Natural killer cell treated with Interleukin-12 subunit alpha and Interleukin-12 subunit beta and Interleukin-15 and Interleukin-18, amount 100 ng/mL, for 72 hours (primary cell): ENCODE measurements at places on chromosomes 16 and 17.

GRCh38 chr16:3659251-3659650, 4.8 kb downstream of the DNASE1 start:
- no peak for DNase-seq

DNA sequence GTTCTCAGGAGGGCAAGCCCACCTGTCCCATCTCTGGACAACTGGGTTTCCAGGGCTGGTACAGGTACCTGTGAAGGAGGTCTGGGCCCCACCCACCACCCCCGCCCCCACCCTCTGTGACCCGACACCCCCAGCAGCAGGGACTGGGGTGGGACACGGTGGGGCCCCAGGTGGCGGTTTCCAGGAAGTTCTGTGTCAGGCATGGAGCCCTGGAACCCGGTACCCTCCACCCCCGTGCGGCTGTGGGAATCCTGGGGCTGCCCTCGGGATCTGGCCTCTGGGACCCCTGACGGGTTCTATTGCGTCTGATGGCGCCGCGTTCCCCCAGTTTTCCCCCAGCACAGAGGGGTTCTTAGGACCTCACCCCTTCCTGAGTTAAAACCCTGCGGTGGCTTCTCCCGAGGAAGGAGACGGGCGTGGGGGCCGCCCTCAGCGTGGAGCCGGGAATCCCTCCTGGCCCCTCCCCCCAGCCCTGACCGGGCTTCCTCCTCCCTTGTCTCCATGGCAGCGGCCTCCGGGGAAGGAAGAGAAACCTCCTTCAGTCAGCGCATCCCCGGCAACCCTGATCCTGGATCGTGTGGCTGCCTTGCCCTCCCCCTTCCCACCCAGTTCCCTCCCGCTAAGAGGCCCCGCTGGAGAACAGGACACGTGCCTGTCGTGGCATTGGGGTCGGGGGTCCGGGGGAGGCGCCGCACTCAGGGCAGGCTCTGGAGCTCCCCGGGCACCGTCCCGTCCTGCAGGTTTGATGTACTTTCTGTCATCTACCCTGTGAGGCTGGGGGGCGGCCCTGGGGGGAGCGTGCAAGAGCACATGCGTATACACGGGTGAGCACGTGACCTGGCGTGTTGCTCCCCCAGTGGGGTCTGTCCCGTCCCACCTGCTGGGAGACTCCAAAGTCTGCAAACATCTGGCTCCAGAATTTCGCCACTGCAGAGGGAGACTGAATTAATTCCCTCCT, 30.3 kb downstream of the CACNA1H start:
- no peak for DNase-seq

DNA sequence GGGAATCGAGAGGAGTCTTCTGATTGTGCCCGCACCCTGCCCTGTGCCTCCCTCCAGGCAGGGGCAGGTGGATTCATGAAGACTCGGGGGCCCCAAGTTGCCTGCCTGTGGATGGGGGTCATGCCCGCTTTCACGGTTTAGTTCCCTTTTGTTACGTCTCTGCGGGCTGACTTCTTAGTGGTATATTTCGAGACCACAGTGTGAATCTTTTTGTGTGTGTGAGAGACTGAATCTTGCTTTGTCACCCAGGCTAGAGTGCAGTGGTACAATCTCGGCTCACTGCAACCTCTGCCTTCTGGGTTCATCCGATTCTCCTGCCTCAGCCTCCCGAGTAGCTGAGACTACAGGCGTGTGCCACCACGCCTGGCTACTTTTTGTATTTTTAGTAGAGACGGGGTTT, 18.1 kb upstream of the RNF213 start:
- DNase-seq, result no peak

GRCh38 chr16:79757163-79757562, 156.6 kb upstream of the MAF start:
- DNase-seq, result no peak

DNA sequence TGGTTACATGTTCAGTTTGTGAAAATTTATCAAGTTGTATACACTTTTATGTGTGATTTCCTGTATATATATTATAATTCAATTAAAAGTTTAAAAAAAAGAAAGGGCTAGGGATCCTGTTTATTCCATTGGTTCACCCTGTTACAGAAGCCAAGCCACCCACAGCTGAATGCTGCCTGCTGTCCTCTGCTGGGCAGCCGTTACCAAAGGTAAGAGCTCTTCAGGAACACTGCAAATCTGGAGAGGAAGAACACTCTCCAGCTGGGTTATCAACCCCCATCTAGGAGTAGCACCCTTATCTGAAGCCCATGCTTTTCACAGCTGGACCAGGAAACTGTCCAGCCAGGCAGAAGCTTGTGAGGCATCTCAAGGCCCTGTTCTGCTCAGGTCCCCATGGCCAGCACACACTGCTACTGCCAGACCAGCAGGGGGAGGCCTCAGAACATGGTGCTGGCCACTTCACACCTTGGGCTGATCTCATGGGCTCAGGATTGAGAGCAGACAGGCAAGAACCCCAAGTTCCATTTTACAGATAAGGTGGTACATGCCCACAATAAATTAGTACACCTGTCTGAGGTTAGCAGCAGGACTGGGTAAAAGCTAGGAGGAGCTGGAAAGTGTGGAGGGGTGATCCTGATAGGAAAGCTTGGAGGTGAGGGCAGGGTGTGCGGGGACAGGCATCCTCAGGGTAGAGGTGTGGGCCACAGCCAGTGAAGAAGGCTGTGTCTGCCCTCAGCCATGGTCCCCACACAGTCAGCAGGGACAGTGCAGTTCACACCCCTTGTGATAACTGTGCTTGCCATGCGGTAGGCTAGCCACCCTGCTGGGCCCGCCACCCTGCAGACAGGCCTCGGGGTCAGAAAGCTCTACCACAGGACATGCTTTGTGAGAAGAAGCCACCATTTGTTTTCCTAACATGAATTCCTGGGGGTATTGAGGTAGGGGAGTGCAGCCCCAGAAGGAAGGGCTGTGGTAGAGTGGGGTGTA, 54.3 kb upstream of the SREBF1 start:
- DNase-seq, result no peak

DNA sequence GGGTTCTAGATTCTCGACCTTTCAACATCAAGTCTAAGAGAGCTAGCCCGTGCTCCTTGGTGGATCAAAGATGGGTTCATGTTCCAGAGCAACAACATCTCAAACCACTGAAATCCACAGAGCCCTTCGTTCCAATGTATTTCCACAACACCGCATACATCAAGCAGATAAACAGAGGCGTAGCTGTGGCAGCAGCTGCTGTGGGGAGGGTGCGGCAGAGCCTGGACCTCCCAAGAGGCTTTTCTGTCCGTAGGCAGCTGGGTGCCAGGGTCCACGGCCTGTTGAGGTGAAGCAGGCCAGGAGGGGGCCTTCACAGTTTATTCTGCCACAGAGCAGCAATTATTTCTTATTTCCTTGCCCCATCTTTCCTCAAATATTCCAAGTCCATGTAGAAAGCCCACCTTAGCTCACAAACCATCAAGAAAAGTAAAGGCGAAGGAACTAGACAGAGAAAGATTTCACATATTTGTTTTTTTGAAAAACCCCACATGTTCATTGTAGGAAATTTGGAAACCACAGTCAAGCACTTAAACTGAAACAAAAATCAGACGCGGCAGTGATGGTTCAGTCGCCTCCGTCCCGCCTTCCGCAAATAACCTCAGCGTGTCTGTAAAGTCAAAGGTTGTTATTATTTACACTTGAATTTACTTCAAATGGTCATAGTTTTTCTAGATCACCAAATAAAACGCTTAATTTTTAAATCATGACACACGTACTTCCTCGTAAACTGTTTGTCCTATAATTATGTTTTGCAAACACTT, 144.6 kb upstream of the FOXF1 start:
- no peak for DNase-seq

- no peak for DNase-seq
Measured at GRCh38 chr17:31134576-31134975, 39.8 kb downstream of the NF1 start.

DNA sequence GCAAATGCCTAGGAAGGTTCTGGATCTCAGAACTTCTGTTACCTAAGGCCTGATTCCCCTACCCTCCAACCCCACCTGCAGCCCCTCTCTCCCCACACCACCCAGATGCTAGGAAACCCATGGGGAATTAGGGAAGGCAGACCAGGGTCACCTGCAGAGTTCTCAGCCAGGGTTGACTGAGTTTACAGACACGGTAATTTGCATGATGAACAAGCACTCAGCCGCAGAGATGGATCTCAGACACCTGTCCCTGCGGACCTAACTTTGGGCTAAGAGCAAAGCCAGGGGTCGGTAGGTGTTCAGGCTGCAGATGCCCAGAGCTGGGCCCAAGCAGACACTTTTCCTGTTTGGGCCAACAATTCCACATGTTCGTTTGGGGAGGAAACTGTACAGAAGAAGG, 2.9 kb downstream of the ABI3 start:
- DNase-seq, result no peak

DNA sequence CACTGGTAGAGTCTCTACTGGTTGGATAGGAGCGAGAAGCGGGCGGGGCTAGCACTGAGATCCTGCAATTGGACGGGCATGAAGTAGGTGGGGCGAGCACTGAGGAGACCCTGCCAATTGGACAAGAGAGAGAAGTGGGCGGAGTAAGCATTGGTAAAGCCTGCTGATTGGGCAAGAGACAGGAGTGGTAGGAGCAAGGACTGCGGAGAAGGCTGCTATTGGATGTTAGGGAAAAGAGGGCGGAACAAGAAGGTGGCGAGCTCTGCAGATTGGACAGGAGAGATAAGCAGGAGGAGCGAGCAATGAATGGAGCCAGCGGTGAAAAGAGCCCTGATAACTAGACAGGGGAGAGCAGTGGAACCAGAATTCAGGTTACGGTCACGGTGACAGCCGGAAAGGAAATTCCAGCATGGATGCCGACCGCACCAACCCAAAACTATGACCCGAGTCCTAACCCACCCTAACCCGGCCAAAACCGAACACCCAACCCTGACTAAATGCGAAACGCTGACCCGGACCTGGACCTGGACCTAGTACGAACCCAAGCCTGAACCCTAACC, 4.8 kb downstream of the SCGB1C2 start:
- peak; percentile 52 for DNase-seq

DNA sequence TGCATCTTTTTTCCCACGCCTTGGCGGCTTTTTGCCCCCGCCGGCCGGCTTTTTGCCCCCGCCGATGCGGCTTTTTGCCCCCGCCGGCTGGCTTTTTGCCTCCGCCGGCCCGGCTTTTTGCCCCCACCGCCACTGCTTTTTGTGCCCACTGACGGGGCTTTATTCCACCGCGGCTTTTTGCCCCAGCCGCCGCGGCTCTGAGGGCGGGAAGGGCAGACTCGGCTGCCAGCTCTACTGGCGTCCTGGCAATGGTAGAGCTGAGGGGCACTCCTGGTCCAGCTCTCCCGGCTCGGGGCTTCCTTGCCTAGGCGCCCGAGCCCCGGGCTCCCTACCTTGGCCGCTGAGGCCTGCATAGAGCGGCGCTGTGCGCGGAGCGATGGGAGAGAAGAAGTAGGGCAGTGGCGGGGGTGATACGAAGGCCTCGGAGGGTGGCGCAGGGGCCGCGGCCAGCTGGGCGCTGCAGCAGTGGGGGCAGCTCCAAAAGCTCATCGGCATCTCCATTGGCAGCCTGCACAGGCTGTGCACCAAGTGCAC, 591.4 kb downstream of the TP53TG3F start:
- DNase-seq, result no peak

DNA sequence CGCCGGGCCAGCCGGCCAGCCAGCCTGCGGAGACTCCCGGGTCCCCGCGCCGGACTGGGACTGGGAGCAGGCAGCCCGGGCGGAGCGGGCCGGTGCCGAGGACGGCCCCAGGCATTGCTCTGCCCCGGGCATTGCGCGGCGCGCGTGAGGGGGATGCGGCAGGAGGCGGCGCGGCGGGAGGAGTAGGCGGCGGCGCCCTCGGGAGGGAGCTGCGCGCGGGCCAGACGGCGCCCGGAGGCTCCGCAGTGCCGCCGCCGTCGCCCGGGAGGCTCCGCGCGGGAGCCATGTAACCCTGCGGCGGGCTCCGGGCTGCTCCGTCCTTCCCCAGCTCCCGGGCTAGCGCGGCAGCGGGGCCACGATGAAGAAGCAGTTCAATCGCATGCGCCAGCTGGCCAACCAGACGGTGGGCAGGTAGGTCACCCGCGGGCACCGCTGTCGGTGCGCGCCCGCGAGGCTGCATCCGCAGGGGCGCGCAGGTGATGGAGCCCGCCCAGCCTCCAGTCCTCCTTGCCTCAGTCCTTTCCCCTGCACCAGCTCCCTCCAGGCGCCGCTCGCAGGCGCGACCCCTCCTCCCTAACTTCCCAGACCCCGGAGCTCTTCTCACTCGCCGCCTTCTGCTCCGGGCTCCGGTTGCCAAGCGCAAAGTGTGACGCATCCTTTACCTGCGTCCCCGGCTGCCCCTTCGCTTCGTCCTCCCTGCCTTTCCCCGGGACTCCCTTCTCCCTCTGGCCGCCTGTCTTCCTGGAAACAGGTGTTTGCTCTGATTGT, at the start of gene ARHGAP44:
ARHGAP44 (plus strand) TSS at position 18 of the 768 bp plus-strand sequence; CDS start at position 359, 341 bp downstream.
- DNase-seq, result no peak

DNA sequence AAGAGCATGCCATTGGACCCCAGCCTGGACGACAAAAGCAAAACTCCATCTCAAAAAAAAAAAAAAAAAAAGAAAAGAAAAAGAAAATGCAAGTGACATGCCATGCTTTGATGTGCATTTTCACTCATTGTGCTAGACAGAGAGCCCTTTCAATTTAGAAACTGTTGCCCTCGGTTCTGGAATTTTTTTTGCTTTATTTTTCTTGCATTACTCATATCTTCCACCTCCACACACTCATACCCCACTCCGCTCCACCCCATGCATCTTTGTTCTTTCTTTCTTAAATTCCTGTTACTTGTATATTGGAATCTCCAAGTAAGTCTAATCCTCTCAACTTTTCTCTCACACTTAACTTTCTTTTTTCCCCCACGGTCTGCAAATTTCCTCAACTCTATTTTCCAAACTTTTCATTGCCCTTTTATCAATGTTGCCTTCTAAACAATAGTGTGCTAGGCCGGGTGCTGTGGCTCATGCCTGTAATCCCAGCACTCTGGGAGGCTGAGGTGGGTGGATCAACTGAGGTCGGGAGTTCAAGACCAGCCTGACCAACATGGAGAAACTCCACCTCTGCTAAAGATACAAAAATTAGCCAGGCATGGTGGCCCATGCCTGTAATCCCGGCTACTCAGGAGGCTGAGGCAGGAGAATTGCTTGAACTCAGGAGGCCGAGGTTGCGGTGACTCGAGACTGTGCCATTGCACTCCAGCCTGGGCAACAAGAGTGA, 16.8 kb upstream of the SUZ12 start:
- no peak for DNase-seq

GRCh38 chr16:4626396-4626795, 1.8 kb downstream of the MGRN1 start:
- DNase-seq, result no peak

- peak; percentile 26 for DNase-seq
Measured at GRCh38 chr17:75673487-75673886, 6.3 kb downstream of the SAP30BP start.

- no peak for DNase-seq
Measured at GRCh38 chr17:49955157-49955556, 13.8 kb upstream of the DLX4 start.
